Stimulated activated naive CD4-positive, alpha-beta T cell (primary cell): ENCODE measurements at places on chromosomes 5 and 9.

DNA sequence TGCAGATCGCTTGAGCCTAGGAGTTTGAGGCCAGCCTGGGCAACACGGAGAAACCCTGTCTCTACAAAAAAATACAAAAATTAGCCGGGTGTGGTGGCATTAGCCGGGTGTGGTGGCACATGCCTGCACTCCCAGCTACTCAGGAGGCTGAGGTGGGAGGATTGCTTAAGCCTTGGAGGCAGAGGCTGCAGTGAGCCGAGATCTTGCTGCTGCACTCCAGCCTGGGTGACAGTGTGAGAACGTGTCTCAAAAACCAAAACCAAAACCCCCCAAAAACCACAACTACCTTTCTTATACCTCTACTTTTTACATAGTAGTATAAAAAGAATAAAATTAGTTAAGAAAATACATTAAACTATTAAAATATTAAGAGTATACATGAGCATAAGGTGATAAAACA is 121.2 kb downstream of the RAPGEF6 start:
- no peak for DNase-seq

DNA sequence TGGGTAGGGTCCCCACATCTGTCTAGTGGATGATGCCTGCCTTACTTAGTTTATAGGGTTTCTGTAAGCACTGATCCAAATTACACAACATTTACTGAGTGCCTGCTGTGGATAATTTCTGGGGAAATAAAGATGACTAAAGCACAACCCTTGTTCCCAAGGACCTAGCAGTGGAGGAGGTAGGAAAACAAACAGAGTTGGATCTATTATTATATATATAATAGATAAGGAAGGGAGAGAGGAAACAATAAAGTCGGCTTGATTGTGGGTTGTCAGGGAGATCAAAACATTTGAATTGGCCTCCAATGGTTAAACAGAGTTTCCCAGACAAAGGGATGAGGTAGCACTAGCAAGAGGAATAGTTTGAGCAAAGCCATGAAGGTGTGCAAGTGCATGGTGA is 14.0 kb downstream of the IL33 start:
- DNase-seq: no peak

DNA sequence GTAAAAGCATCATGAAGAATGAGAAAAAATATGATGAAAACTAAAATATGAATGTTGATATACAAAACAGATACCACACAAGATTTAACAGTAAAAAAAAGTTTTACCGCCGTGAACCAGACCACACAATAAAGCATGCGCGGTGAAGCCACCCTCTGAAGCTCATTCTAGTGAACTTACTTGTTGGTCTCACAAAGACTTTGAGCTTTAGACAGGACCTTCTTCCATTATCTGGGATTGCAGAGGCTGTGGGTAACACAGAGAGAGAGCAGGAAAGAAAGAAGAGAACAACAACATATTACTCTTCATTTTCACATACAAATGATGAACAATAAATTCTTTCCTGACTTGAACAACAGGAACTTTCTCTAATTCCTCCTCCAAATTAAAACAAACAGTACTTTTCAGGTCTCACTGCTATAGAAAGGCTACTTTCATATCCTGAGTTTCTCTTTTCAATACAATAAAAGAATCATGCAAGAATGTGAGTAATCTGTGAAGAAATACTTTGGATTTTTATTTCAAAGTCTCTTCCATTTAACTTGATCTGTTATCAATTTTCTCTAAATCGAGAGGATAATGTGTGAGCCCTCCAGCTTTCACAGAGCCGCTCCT is 283.1 kb downstream of the EFNA5 start:
- DNase-seq: no peak

GRCh38 chr5:72474516-72474915 is 32.7 kb downstream of the ZNF366 start:
- DNase-seq: no peak

- DNase-seq: no peak
Observed at GRCh38 chr9:123508048-123508447, 152.1 kb downstream of the CRB2 start.

DNA sequence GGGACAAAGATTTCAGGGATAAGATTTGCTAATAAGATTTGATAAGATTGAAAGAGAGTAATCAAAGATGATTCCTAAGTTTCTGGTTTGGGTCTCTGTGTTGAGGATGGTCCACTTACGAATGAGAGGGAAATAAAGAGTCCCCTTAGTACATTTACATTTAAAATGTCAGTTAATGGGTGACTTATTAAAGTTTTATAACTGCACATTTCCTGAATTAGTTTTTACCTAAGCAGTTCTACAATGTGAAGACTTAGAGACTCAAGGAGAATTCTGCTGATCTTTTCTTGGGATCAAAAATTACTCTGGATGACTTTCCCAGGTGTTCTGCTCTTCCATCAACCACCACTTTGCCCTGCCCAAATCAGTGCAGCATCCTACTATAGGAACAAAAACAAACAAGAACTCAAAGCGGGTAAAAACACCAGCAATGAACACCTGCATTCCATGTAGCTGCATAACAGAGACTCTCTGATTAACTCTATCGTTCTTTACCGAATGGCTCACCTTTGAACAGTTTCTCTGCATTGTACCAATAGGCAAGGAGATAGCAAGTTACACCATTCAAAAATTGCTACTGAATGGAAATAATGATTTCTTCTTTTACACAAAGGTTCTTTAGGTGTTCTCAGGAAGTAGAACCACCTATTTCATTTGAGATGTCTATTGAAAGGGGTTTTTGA is 65.3 kb downstream of the PRLR start:
- no peak for DNase-seq

DNA sequence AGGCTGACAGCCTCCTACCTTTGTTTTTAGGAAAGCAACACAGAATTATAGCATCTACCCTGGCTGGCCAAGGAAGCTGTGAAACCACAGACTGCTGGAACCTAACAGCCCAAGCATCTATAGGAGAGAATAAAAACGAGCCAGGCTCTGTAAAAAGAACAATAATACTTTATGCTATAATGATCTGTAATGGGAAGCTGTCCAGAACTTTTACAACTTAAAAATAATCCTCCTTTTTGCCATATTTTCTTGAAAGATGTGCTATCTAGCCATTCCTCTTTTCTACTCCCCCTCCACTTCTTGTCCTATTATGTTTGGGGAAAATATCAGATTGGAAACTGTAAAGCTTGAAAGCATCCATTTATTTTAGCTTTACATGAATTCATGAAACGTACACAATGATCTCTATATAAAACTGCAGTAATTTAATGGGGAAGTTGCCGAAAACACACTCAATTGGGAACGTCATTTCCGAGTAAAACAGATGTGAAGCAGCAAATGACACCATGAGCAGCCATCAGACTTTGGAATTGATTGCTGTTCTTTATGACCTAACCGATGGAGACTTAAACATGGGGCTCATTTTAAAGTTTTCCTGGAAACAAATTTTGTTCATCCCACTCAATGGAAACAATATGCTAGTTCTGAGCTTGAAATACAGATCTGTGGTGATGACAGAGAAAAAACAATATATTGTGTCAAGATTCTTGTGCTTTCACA is 450.3 kb upstream of the CLINT1 start:
- no peak for DNase-seq

DNA sequence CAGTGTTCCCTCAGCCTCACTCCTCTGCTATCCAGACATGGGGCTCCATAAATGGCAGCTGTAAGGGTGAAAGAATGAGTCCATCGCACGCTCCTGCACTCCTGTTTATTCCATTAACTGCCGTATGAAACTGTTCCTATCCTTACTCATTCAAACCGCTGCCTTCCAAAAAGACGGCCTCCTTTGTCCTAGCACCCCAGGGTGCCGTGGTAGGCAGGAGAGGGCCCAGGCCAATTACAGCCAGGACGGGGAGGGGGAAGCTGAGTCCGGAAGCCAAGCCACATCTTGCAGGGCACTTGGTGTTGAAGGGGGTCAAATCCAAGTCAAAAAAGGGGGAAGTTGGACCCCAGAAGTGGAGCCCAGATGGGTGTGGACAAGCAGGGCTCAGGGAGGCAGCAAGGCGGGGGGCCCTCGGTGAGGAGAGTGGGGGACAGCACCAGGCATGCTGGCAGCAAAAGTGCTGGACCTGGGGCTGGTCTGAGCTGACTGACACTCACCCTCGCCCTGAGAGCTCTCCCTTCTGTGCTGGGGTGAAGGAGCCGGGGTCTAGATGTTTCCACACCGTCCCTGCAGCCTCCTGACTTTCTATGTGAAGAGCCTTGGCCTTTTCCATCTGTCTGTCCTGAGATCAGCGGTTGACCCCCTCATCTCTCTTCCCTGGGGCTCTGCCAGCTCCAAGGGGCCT is 63.3 kb downstream of the COL23A1 start:
- DNase-seq: no peak

DNA sequence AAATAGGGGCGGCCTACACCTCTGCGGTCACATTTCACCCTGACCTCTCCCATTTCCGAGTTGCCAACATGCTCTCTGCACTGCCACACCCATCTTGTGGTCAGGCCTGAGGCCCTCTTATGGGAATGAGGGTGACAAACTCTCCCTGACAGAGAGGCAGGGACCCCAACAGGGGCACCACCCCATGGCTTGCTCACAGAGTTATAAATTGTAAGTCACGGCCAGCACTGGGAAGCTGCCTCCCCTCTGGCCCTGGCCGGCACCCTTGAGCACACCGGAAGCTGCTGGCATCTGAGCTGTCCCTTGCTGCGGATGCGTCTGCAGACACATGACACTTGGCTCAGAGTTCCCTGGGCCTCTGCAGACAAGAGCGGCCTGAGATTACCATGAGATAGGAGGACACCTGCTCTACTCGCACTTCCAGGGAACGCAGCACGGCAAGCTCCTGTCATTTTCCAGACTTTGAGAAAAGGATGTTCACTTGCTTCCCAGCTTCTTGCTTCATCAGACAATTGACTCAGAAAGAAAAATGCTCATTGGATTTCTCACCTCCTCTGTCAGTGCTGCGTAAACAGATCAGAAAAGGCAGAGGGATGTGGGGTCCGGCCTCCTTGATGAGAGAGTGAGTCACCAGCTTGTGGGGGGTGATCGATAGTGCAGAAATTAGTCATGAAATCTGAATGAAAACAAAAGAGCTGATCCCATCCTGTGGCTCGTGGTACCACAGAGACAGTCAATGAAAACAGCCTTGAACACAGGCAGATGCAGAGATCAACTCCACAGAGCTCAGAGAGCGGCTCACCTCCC is 269.8 kb downstream of the SYK start:
- no peak for DNase-seq

- no peak for DNase-seq
Observed at GRCh38 chr5:149518620-149519019, 32.6 kb downstream of the CSNK1A1 start.

DNA sequence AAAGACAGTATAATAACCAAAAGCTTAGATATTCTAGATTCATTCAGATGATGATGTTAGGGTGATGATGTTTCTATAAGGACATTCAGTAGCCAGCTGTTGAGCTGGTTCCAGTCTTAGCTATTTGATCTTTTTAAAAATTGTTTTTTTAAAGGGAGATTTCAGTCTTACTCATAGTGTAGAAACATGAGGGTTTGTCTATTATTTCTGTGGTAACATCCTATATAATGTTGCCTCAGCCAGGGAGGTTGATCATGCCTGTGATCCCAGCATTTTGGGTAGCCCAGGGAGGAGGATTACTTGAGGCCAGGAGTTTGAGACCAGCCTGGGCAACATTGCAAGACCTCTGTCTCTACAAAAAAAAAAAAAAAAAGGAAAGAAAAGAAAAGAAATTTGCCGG is 167.8 kb downstream of the DOCK2 start:
- no peak for DNase-seq

DNA sequence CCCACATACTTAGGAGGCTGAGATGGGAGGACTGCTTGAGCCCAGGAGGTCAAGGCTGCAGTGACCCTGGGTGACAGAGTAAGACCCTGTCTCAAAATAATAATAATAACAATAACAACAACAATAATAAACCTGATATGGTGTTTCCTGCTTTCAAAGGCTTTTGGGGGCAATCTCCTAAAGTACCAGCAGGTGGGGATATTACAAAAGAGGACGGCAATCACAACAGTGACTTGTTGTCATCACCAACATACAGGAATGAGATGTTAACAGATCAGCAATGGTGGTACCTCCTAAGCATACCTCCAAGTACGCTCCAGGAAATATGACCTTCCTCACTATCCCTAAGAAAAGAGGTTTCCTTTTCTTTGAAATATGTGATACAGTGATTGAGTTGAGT is 91.1 kb upstream of the RNF180 start:
- no peak for DNase-seq

GRCh38 chr5:72228960-72229359 is 91.1 kb downstream of the MRPS27 start:
- no peak for DNase-seq

GRCh38 chr5:52007230-52007858 is 624.1 kb downstream of the ISL1 start:
- DNase-seq: no peak
